Thymus (tissue), 14 donors: ENCODE measurements at places on chromosomes 7 and 10. TPM values are rescaled to one million over a fixed set of nuclear protein-coding genes. Genes with fewer than 3 reads are reported as not detected.

DNA sequence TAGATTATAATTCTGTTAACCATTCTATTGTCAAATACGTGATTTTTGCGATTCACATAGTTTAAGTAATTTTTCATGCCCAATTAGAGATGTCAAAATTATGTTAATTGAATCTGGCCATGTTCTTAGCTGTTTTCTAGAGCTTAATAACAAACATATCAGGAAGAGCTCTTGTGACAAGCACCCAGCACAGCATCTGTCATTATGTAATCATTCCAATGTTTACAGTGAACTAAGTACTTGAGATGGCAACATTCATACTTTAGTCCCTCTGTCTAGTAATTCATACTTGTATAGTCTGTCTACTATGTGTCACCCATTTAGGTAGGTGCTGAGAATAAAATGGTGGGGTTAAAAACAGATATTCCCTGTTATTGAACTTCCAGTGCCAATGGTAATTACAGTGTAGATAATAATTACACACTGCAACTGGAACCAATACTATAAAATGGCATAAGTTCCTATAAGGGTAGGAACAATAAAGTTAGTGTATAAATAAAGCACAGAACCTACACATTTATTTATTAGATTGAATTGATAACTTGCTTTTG lies 55.2 kb downstream of the ZEB1 start:
- no peak for DNase-seq

GRCh38 chr10:31771331-31771831 lies 157.2 kb downstream of the ARHGAP12 start:
- no peak for DNase-seq

DNA sequence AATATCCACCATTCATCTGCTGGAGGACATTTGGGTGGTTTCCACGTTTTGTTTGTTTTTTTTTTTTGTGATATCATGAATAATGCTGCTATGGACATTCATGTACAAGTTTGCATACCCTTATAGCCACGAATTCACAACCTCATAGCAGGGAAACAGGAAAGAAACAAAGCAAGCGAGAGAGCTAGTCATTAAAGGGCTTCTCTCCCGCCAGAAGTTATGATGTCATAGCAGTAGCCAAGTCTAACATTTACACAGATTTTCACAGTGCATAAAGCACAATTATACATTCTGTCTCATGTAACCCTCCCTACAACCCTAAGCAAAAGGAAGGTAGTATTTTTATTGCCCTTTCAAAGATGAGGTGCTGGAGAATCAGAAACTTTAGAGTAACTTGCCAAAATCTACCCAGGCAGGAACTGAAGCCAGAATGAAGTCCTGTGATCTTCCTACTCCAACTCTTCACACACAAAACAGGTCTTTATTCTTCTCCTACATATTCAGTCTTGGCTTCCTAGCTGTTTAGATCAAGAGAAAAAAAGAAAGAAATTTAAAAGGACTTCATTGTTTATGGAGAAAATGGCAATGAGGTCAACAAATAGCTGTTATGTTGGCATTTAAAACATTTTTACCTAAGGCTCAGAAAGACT lies 33.9 kb upstream of the GPAM start:
- DNase-seq = no peak

ZPBP gene
- polyA plus RNA-seq = 0.05 TPM

SAMD9 gene
- polyA plus RNA-seq = 13.9 TPM
